ENCODE measurements at places on chromosomes 7 and 10.
A peak's percentile ranks its signal among the peaks of the same experiment; 100 is the strongest.

DNA sequence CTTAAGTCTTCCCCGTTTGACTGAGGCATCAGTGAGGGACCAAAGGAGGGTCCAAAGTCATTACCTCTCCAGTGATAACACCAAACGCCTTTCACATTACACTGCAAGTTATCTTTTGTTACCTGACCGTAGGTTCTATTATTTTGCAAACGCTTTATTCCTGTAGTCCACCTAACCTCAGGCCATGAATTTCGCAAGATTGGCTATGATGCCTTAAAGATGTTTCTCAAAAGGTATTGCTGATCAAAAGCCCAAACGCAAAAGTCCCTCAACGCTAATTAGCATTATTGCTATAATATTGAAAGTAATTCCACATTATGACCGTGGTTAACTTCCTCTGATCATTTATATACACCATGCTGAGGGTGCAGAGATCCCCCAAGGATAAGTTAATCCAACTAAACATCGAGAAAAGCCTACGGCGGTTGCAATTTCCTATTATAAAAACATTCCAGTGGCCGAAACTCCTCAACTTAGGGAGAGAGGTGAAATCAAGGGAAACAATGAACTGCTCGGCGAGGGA lies 649 bp downstream of the DNA2 start:
- DNase-seq = no peak

GRCh38 chr7:128793181-128793547 lies 1.4 kb downstream of the CCDC136 start:
- DNase-seq = no peak

GRCh38 chr10:132616170-132616995 lies 78.8 kb downstream of the INPP5A start:
- DNase-seq = peak; percentile 19

- DNase-seq = no peak
Observed at GRCh38 chr10:35386594-35387174, 50.4 kb downstream of the CCNY start.

DNA sequence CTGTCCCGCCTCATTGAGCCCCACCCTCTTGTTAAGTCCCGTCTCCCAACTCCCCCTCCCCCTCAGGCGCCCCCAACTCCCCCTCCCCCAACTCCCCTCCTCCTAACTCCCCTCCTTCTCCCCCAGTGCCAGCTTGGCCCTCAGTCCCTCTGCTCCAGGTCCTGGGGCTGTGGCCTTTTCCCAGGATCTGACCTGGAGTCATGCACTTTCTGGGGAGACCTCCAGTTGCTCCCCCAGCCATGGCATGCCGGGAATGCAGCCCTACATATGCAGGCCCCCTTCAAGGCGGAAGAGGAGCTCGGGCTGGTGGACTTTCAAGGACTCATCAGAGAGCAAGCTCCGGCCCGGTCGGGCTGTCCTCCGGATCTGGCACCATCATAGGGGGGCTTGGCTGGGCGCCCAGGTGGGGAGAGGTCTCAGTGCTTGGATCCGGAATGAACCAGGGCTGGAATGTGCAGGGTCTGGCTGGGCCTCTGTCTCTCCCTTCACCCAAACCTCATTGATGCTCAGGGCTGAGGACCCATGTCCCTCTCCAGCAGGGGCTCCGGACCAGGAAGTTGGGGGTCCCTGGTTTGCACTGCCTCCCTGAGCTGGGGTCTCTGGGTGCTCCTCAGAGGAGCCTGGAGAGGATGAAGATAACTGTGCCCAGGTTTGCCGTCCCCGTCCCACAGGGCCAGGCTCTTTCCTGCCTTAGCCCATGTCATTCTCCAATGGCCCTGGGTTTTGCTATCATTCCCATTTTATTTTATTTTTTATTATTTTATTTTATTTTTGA lies 41.1 kb downstream of the TMEM270 start:
- DNase-seq = no peak
